ENCODE measurements at places on chromosomes 2 and 18.

DNA sequence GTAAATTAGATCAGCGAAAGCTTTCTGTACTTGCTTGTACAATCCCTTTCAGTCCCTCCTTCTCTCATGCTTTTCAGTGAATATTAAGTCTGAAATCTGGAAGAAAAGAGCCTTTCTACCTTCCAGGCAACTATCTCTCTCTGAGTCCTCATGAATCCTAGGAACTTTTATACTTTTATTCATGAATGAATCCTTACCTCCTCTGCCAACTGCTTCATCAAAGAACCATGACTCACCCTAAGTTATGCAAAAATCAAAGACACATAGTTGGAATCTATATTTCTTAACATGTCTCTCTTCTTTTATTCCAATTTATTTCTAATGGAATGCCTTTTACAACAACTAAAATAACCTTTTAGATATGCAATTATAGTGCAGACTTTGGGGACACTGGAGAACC lies 394.2 kb downstream of the CLIP4 start:
- DNase-seq = peak; percentile 13

- DNase-seq = no peak
Measured at GRCh38 chr2:236876642-236877041, 209.0 kb upstream of the COPS8 start.

- no peak for DNase-seq
Measured at GRCh38 chr2:1407950-1408675, 5.2 kb upstream of the TPO start.

DNA sequence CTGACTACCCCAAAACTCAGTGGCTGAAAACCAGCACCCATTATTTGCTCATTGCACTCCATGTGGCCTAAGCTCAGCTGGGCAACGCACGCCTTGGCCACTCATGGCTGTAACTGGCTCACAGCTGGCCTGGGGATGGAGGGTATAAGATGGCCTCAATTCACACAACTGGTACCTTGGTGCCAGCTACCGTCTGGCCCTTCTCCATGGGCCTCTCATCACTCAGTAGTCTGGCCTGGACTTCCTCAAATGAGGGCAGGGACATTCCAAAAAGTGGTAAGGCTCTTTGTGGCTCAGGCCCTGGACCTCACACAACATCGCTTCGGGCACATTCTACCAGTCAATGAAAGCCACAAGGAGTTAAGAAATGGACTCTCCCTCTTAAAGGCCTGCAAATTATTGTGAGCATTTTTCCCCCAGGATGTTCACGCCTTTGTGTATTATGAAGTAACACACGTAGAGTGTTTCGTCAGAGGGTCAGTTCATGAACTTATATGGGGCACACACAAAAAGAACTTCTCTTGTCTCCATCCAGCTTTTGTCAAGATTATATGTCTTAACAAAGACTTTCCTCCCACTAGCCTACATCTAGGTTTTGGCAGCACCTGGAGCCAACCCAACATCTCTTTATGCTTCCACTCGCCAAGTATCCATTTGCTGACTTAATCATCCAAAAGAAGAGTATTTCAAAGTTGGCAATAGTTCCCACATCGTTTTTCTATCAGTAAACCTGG lies 145.2 kb downstream of the CCBE1 start:
- no peak for DNase-seq

- peak; percentile 17 for DNase-seq
Measured at GRCh38 chr18:4068552-4069158, 386.5 kb downstream of the DLGAP1 start.

GRCh38 chr18:12274793-12275192 lies 20.6 kb downstream of the CIDEA start:
- DNase-seq = no peak

DNA sequence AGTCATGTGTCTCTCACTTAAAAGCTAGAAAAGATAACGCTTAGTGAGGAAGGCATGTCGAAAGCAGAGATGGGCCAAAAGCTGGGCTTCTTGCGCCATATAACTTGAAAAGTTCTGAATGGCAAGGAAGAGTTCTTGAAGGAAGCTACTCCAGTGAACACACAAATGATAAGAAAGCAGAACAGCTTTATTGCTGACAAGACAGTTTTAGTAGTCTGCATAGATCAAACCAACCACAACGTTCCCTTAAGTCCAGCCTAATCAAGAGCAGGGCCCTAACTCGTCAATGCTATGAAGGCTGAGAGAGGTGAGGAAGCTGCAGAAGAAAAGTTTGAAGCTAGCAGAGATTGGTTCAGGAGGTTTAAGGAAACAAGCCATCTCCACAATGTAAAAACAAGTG lies 55.7 kb downstream of the GALNT1 start:
- no peak for DNase-seq

- no peak for DNase-seq
Measured at GRCh38 chr18:37160038-37160820, 331.3 kb downstream of the KIAA1328 start.

- no peak for DNase-seq
Measured at GRCh38 chr2:143852759-143853158, 667.2 kb downstream of the ZEB2 start.

DNA sequence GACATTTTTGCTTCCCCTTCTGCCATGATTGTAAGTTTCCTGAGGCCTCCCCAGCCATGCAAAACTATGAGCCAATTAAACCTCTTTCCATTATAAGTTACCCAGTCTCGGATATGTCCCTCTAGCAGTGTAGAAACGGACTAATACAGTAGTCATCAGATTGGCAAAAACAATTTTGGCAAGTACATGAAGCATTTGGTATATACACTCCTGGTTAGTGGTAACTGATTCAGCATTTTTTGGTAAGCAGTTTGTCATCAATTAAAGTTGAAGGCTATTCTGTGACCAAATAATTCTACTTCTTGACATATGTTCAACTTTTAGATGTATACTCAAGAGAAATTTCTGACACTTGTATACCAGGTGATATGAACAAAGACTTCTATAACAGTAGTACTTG lies 190.5 kb upstream of the STON1 start:
- peak; percentile 28 for DNase-seq

DNA sequence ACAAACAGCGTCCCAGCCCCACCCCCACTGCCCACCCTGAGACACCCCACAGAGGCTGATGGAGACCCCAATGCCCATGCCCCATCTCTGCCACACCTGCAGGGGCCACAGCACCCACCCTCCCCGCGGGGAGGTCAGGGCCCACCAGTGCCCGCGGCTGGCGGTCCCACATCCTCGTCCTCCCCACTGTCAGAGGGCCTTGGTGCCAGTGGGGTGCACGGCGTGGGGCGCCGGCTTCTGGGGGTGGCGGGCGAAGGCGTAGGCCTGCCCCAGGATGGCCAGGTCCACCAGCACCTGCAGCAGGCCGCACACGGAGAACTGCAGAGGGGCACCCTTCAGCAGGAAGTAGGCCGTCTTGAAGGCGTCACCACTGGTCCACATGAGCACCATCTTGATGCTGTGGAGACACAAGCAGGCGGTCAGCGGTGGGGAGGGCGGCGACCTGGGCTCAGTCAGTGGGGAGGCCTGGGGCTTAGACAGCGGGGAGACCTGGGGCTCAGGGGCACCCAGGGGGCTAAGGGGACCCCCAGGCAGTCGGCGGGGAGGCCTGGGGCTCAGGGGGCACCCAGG lies 47.6 kb downstream of the SLC66A2 start:
- DNase-seq = no peak

DNA sequence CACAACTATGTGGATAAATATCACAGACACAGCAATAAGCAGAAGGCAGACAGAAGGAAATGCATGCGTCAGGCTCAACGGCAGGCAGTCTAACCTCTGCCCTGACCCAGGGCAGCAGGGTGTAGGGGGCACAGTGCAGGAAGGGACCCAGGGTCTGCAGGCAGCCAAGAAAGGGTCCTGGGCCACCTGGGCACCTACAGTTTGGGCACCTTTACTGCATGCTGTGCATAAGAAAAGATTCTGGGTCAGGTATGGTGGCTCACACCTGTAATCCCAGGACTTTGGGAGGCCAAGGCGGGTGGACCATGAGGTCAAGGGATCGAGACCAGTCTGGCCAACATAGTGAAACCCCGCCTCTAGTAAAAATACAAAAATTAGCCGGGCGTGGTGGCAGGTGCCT lies 17.7 kb downstream of the PASK start:
- DNase-seq = no peak

GRCh38 chr2:72917138-72917876 lies at the start of gene EMX1:
Gene EMX1 (plus strand): TSS chr2:72917519. CDS start chr2:72917853, 334 bp downstream.
- DNase-seq = no peak

GRCh38 chr2:105438104-105438929 lies 39.5 kb upstream of the FHL2 start:
- DNase-seq = no peak

DNA sequence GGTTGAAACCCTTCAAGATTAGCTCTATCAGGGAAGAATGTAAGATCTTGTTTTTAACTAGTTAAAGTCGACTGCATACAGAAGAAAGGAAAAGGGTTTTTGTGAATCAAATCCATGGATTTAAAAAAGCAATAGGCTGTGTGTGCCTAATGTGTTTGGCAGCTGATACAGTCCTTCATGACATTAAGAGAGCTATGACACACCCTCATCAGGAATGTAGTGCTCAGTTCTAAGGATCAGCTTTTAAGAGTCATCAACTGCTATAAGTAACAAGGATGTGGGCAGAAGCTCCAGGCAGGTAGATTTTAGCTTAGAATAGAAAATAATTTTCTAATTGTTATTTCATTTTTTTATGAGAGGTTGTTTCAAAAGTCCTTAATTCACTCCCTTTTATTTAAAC lies 52.9 kb downstream of the PPP1R1C start:
- DNase-seq = peak; percentile 42

GRCh38 chr2:102434655-102435381 lies 11.9 kb downstream of the IL18RAP start:
- no peak for DNase-seq

DNA sequence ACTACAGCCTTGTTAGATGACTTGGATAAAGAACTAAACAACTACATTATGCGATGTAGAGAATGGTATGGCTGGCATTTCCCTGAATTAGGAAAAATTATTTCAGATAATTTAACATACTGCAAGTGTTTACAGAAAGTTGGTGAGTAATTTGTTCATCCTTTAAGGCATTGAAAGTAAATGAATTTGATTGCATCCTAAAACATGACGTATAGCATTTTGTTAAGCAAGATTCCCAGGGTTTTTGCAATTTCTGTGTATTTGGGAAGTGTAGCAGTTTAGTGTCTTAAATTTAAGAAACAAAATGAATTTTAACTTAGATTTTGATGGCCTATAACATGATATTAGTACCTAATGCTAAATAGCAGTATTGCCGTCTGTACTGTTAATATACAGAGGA lies 24.8 kb downstream of the NOP58 start:
- DNase-seq = peak; percentile 25

- DNase-seq = no peak
Measured at GRCh38 chr18:10444314-10445006, 10.0 kb upstream of the APCDD1 start.

GRCh38 chr2:16187482-16187817 lies 247.1 kb downstream of the MYCN start:
- DNase-seq = no peak

DNA sequence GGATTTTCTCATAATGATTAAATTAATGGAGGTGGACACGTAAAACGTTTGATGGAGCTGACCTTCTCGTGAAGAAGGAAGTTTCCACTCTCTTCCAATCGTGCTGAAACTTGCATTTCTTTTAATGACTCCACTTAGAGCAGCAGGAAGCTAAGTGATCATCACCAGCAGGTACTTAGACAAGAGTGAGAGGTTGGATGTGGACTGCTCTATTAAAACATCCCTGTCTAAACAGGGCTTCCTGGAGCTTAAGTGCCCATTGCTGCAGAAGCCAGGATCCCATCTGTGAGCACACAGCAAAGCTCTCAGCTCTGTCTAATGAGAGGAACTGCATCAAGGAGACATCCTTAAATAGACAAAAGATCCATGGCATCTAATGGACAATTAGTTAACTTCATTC lies 1539.5 kb upstream of the CELF4 start:
- no peak for DNase-seq

- no peak for DNase-seq
Measured at GRCh38 chr2:70418514-70418913, 116.6 kb upstream of the FAM136A start.
